ENCODE measurements at places on chromosomes 1 and 21.
A peak's percentile ranks its signal among the peaks of the same experiment; 100 is the strongest.

DNA sequence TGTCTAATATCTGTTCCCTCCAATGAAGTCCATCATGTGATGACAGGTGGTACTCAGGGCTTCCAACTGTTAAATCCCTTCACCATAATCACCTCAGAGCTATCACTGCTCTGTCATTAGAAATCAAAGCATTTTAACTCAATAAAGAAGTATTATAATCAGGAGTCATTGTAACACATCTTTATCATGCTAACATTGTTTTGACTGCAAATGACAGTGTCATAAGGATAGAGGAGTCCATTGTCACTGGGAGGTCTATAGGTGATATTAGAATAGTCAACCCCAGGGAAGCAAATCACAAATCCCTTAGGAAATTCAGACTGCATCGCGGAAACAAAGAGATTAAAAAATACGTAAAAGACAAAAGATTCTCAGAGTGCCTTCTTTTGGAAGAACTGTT, 30.8 kb downstream of the LRRC53 start:
- no peak for DNase-seq

DNA sequence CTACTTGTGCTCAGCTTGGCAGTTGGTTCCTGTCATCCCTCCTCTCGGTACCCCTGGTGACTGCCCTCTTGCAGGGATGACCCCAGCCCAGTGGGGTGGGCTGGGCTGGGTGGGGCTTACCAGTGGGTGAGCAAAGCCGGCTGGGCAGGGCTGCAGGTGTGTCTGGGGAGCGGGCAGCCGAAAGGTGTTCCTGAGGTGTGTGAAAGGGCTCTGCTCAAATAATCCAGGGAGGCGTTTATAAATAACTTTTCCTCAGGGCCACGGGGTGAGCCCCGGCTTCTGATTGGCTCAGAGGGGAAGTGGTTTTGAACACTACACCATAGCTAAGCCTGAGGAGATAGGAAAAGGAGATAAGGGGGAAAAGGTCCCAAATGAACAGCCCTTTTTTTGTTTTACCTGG, at the start of gene SLC26A9:
Gene SLC26A9, minus strand, starts transcription at position 212 of the 400 bp plus-strand sequence. CDS start 7,636 bp downstream, outside the sequence.
- no peak for DNase-seq

GRCh38 chr1:47433037-47433421, 4.8 kb upstream of the FOXD2 start:
- DNase-seq = no peak

DNA sequence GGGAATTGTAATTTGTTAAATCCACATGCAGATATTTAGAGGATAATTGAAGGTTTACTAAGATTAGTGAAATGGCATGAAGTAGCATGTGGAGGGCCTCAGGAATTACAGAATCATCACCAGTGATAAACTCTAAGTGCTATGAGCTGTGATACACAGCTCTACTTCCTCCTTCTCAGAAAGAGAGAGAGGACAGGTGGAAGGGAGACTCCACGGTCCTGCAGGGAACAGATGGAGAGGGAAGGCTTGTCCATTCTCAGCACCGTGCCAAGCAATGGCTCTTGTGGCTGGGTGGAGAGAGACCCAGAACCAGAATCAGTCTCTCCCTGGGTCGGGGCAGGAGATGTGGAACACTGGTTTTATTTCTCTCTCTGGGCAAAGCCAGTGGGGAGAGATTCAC, 27.8 kb upstream of the LYPD8 start:
- no peak for DNase-seq

- no peak for DNase-seq
These were observed 36.3 kb upstream of the RAP1GAP start for GRCh38 chr1:21705303-21705980.

- DNase-seq = no peak
These were observed 33.2 kb upstream of the MAGOH start for GRCh38 chr1:53271446-53272090.

GRCh38 chr1:10904396-10905358, 107.8 kb upstream of the TARDBP start:
- DNase-seq = no peak

DNA sequence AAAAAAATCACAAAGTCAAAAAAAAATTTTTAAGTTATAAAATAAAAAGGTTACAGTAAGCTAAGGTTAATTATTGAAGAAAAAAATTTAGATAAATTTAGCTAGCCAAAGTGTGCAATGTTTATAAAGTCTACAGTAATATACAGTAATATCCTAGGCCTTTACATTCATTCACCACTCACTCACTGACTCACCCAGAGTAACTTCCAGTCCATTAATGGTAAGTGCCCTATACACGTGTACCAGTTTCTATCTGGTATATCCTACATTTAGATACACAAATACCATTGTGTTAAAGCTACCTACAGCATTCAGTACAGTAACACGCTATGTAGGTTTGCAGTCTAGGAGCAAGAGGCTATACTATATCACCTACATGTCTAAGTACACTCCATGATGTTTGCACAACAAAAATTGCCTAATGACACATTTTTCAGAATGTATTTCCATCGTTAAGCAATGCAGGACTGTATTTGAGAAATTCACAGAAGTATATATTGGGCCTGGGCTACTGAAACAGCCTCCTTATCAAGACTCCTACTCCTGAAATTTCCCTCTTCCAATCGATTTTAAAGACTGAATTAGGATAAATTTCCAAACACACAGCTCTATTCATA, 155.1 kb downstream of the COP1 start:
- no peak for DNase-seq

DNA sequence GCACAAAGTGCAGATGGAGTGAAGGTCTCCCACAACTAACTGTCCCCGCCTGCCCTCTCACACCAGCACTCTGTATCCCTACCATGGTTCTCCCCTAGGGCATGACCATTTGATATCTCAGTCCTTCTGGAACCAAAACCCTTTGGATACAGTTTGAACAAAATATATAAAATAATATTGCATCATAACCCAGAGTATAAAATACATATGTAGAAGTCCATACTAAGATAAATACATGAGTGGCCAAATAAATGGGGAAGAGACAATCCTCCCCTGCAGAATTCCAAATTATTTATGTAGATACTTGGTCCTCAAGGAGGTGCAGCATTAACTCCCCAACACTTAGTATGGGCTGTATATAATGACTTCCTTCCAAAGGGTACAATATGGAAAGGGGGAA, 207.4 kb downstream of the RRAGC start:
- no peak for DNase-seq

DNA sequence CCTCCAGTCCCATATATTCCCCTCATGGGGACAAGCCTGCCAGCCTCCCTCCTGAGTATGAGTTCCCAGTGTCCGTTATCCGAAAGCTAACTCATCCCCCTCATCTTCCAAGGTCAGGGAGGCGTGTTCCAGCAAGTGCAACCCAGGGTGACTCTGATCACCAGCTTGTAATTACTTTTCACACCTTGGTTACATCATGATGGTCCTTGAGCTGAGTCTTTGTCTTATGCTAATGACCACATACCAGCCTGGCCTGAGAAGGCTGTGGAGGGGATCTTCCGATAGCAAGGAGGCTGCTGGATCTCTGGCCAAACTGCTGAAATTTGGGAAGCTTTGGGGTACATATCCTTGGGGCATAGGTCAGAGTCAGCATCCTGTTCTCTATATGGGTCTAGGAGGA, 99.6 kb downstream of the DDX20 start:
- no peak for DNase-seq

DNA sequence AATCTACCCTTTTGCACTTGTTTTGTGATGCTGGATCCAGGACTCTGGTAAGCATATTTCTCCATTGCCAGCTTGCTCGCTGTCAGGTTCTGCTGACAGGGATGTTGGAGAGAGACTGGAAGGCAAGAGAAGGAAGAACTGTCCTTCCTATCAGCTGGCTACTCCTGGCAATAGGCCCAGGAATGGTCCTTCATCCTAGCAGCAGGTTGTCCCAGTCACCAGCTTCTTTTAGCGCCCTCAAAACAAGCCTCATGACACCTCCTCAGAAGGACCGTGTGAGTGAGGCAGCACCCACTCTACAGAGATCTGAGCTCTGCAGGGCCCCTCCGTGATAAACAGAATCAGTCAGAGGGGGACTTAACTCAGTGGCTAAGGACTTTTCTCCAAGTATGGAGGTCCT, 33.1 kb upstream of the SLAMF9 start:
- no peak for DNase-seq

GRCh38 chr1:42816585-42817439, at the start of the genes ERMAP and SVBP:
Gene ERMAP, plus strand, starts transcription at chr1:42817122. Its CDS starts 13,327 bp downstream, at chr1:42830449.
Gene SVBP, minus strand, starts transcription at chr1:42817397. Its CDS starts 853 bp downstream, at chr1:42816544.
- peak; percentile 78 for DNase-seq

GRCh38 chr21:33578959-33579542, 9.4 kb downstream of the DONSON start:
- no peak for DNase-seq

- DNase-seq = no peak
These were observed 11.4 kb upstream of the ERI3 start for GRCh38 chr1:44366371-44366975.

DNA sequence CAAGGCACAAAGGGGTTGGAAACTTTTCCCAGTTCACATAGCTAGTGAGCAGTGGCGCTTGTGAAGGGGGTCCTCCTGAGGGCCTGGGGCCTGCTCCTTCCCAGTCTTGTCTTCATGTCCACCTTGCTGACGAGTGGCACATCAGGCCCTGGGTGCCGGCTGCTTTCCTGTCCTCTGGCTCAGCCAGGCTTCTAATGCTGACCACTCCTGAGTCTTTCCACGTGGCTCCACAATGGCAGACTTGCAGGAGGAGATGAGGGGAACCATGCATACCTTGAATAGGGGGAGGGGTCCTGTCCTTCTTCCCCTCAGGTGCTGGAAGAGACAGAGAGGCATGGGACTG, 38.7 kb downstream of the MAPKAPK2 start:
- no peak for DNase-seq

DNA sequence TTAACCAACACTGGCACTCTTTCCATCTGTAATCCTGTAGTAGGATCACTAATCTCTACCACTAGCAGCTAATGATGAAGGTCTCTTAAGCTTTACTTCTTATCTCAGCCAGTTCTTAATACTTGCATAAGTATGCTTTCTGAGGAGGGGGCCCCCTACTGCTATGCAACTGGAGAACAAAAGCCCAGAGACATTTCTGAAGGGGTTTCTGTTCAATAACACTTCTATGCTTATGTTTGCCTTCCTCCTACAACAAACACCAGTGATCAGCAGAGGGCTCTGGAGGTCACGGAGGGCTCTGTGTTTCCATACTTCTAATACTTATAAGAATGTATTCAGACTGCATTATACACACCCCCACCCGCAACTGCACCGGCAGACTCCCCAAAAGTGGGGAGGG, 215.8 kb downstream of the BARHL2 start:
- DNase-seq = no peak

GRCh38 chr21:46498335-46499050, 39.8 kb downstream of the DIP2A start:
- DNase-seq = no peak

GRCh38 chr1:246147524-246148461, 359.3 kb downstream of the SMYD3 start:
- DNase-seq = no peak

DNA sequence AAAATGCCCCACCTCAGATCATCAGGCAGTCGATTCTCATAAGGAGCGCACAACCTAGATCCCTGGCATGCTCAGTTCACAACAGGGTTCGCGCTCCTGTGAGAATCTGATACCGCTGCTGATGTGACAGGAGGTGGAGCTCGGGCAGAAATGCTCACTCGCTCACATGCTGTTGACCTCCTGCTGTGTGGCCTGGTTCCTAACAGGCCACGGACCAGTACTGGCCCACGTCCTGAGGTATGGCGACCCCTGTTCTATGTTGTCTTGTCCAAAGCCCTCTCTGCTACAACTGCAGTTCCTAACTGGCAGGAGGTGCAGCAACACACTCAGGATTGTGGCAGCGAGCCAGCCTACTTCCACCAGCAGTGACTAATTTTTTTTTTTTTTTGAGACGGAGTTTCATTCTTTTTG, 70.6 kb downstream of the CLSTN1 start:
- DNase-seq = no peak

DNA sequence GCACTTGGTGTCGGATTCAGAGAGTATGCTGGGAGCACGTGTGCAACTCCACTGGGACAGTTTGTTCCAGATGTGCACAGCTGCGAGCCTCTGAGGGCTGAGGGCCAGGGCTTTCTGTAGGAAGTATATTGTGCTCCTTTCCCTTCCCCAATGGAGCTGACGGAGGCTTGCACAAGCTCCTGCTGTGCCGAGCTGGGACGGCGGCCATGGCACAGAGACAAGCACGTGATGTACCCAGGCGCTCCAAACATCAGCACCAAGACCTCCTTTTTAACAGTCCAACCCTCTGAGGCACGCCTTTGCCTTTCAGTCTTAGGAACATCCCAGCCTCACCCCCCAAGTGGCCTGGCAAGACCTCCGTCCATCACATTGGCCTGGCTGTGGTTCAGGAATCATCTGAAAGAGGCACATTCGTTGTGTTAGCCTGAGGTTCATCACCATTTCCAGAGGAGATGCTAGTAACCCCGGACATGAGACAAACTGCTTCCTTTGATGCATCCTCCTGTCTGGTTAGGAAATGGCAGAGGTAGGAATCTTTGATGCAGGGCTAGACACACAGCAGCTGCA, 339.2 kb upstream of the KAZN start:
- DNase-seq = no peak

DNA sequence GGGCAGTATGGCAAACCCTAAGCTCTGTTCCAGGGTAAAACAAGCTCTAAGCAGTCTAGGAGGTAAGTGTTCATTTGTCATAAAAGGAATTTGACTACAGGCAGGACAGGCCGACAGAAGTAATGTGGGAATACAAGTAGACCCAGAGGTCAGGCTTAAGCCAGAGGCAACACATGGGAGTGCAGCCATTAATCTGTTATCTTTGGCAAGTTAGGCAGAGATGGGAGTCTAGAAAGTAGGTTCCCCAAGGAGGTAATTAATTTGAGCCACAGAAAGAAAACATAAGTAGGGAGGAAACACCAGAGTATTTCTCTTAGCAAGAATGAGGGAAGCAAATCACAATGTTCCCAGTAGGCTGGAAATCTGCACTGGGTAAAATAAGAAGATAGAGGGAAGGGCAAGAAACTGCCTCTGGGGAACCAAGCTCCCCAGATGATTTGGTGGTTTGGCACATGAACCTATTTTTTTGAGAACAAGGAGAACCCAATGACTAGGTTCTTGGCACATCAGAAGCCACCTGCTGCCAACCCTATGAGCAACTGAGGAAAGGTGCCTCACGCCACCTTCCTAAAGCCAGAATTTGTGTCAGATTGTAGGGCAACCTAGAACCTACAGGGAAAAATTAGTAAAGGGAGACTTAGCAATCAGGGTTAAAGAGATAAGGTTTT, 636.4 kb upstream of the PLXNA2 start:
- DNase-seq = no peak

DNA sequence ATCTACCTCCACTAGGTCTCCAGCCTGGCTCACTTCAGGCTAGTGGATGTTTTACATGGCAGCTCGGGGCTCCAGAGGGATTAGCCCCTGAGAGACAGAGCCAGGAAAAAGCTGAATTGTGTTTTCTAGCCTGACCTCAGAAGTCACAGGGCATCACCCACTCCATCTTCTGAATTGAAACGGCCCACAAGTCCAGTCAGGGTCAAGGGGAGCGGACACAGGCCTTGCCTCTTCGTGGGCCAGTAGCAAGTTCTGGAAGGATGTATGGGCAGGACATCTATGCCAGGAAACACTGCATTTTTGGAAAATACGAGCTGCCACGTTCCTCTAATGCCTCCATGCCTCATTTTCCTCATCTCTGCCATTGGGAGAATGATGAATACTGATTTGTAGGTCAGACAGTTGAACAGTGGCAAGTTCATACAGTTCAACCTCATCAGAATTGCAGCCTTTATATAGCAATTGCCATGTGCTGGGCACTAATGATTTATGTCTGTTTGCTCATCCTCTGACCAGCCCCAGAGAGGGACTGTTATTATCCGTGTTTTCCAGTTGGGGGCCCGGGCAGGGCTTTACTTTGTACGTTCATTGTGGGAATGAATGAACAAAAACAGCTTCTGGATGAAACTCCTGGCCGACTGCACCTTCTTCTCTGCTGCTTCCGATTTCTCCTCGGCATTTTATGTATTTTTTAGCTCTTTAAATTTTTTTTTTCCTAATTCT, 23.2 kb upstream of the PCBP3 start:
- DNase-seq = no peak

GRCh38 chr1:66022904-66023620, 230.4 kb downstream of the PDE4B start:
- peak; percentile 36 for DNase-seq

All from T47D (cell line).